Cortex of kidney (tissue), 1 donor: ENCODE measurements at places on chromosomes 3 and 15.

DNA sequence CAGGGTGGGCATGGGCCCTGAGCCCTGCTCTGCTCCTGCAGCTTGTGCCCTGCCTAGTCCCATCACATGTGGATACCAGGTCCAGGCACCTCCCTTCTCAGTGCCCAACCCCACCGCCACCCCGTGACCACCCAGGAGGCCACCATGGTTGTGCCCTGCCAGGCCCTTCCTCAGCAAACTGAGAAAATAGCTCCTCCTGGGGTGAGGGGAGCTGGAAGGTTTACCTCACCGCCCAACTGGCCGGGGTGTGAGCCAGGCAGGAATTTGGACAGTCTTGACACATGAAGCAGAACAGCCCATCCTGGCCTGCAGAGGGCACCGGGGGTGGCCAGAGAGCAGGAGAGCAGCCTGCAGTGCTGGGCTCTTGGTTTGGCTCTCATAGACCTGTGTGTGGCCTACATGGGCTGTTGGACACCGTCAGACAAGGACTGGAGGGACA is 11.4 kb upstream of the C3orf22 start:
- DNase-seq = no peak

- DNase-seq = no peak
Observed at GRCh38 chr15:31434588-31435260, 108.1 kb downstream of the KLF13 start.

DNA sequence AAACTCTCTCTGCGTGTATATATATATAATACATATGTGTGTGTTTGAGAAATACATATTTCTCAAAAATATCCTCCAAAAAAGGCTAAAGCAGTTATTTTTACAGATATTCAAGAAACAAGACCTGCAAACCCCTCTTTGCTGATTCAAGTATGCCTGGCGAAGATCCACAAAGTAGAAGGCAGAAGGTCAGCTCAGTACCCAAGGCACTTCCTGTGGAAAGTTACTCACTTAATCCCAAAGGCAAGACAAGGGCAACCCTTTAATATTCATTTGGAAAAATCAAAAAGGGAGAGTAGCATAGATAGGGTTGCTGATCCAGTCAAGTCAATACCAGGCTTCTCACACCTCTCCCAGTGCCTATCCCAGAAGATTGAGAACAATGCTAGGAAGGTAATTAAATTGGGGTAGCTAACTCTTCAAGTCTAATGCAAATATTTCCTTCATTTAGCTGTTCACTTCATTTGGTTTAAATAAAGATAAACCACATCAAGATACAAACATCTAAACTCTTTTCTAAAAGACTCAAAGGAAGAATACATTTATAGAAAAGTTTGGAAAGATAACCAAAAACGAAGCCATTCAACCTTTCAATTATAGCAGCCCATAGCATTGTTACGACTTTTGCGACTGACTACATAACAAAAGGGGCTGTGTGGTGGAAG is 7.2 kb downstream of the COX17 start:
- DNase-seq = no peak

DNA sequence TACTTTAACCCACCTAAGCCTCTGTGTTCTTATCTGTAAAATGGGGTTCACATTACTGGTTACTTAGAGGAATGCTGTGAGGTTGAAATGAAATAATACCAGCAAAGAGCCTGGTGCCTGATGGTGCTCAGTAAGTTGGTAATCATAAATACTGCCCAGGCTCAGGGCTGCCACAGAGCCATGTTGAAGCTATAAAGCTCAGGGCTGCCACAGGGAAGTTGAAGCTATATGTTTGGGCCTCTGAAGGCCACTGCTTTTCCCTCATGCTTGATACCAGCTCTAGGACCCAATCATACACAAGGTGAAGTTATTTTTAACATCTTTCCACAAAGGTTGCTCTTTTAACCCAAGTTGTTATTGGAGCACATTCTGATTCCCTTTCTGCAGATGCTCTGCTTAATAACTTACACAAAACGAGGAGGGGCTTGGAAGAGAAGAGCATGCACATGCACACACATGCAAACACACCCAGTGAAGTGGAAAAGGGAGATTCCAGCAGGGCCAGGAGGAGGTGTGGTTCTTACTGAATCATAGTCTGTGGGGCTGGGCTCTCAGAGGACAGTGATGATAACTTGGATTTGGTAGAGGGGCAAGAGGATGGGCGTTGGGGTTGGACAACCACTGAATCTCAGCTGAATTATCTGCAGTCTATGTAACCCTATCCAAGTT is 17.4 kb downstream of the PARP14 start:
- DNase-seq = no peak

- DNase-seq = no peak
Observed at GRCh38 chr15:95883064-95883463, 447.4 kb upstream of the NR2F2 start.

GRCh38 chr15:80693682-80694610 is 1.2 kb upstream of the ABHD17C start:
- no peak for DNase-seq

DNA sequence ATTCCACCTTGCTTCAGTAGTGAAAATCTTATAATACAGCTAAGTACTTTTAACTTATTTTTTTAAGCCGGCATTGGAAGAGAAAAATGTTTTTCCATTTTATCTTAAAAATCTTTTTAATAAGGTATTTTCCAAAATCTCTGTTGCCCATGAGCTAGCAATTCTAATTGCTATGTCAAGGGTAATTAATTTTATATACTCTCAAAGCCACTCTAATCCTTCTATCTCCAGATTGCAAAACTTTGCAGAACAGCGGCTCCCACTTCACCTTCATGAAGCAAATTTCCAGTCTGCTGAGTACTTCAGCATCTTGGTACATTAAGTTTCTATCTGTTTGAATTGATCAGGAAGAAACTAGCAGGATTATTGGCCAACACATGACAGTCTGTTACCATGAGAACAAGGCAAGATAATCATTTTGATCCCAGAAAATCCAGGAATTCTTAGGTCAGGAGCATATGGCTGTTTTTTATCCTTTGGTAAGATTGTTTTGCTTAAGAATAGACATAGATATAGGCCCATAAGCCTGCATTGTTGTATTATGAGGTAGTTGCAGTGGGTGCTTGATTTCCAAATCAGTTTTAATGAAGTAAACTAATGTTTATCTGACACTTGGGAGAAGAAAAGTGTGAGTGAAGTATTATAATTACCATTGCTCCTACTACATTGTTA is 6.0 kb downstream of the TIPARP start:
- no peak for DNase-seq

DNA sequence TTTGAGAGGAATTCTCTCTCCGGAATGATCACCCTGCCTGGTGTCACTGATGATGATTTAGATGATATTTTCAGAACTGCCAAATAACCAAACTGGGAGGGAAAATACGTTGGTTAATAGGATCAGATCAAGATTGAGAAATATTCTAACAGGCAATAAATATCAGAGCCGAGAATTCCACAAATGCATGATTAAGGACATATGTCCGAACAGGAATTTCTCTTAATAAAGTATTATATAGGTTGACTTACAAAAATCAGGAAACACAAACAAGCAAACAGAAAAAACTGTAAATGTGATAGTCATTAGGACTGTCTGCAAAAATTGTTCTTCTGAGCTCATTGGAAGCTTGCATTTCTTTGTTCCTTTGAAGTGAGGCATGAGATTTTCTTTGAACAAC is 75.1 kb upstream of the PHLDB2 start:
- DNase-seq = no peak

DNA sequence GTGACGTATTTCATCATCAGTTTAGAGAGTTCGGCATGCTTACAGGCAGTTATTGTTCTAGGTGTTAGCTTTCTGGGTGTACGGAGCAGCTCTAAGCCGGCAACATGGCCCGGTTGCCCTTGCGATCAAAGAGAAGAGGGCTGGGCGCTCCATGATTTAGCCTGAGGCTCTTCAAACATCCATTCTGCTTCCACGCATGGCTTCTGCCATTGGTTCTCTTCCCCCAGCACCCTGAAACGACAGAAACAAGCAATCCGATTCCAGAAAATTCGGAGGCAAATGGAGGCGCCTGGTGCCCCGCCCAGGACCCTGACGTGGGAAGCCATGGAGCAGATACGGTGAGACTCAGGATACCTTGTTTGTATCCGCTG is 574 bp downstream of the NGRN start:
- no peak for DNase-seq

DNA sequence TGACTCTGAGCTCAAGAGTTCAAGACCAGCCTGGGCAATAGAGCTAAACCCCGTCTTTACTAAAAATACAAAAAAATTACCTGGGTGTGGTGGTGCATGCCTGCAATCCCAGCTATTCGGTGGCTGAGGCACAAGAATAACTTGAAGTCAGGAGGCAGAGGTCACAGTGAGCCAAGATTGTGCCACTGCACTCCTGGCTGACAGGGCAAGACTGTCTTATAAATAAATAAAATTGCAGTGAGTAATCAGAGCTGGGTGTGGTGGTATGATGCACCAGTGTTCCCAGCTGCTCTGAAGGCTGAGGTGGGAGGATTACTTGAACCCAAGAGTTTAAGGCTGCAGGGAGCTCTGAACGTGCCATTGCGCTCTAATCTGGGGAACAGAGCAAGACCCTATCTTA is 55.9 kb upstream of the GCNT3 start:
- DNase-seq = no peak

DNA sequence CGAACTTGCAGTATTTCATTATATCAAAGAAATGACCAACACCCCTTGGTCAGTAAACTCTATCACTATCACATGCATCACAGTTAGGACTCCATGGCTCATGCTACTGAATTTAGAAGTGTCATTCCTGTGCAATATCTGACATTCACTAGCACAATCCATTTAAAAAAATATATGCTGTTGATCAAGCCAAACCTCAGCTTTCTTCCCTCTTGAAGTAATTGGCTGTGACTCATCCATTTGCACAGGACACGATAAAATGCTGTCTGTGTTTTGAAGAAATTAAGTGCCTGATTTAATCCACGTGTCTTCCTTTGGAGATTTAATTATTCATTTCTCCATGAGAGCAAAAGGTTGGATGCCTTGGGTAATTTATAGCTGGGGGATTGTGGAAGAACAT is 38.9 kb downstream of the CPNE4 start:
- DNase-seq = no peak

DNA sequence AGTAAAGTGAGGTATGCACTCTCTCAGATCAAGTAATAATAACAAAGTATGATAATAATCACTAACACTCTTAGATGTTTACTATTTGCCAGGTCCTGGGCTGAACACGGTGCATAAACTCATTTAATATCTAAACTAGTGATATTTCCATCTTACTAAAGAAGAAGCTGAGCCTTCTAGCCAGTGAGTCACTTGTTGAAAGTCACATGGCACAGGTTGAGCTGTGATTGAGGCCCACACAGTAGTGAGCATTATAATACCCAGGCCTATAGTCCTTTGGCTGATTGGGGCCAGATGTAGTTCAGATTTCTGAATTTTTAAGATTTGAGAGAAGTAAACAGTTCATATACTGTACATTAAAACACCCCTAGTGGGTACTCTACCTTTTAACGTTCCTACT is 93.2 kb upstream of the CCDC80 start:
- DNase-seq = no peak

- no peak for DNase-seq
Observed at GRCh38 chr3:116001151-116001621, 377.9 kb downstream of the GAP43 start.

DNA sequence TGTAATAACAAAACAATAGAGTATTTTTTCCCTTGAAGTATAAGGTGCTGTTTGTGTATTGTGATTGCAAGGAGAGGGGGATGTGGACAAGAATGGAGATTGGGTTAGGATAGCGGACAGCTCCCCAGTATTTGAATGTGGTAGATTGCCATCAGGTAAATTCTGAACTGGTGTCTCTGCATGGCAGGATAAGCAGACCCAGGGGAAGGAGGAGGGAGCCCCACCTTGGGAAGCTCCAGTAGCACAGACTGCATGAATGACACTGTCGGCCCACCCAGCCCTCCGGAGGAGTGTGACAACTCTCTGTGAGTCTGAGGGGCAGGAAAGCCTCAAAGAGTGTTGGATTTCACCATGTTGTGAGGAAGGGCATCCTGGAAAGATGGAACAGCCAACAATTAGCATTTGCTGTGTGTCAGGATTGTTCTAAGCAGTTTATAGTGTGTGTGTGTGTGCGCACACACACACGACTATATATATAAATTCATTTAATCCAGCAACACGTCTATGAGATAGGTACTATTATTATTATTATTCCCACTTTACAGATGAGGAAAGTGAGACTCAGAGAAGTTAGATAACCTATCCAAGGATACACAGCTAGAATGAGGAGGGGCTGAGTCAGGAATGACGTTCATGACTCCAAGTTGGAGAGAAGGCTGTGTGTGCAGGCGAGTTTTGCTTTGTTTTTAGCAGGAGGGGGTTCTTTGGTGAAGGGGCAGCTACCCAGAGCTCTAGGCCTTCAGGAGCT is 63.4 kb upstream of the LCTL start:
- no peak for DNase-seq
